ENCODE measurements at places on chromosomes 3 and 15. TPM values are rescaled to one million over a fixed set of nuclear protein-coding genes. Genes with fewer than 3 reads are reported as not detected.

DNA sequence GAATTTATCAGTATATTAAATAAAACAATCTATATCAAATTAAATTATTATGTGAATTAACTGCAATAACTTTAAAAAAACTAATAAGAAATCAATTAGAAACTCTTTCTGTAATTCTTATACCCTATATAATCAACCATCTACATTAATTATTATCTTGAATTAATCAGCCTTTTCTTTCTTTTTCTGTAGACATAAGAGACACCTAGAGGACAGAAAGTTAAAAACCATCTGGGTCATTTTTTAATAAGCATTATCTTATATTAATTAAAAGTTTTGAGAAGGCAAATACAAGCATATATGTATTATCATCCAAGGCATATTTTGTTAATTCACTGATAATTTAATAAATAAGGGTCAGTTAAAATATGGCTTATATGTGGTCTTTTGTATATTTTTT lies 24.2 kb upstream of the SLC25A26 start:
- no peak for DNase-seq

GRCh38 chr3:177337541-177338331 lies 140.5 kb upstream of the TBL1XR1 start:
- peak; percentile 68 for DNase-seq

DNA sequence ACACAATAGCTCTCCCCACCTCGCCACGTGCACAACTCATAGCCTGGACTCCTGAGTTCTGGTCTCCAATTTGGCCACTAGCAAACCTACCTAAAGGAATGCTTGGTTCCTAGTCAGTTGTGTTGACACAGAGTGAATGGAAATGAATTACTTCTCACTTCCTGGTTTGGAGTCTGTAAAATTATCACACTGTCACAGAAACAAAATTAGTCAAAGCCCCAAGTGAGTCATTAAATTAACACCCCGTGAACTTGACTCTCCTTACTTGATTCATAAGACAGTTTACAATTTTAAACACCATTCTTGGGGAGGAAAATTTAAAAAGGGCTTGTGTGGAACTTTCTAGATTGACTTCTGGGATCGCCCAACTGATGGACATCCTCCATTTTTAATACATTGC lies 276.2 kb upstream of the CTNNB1 start:
- no peak for DNase-seq

DNA sequence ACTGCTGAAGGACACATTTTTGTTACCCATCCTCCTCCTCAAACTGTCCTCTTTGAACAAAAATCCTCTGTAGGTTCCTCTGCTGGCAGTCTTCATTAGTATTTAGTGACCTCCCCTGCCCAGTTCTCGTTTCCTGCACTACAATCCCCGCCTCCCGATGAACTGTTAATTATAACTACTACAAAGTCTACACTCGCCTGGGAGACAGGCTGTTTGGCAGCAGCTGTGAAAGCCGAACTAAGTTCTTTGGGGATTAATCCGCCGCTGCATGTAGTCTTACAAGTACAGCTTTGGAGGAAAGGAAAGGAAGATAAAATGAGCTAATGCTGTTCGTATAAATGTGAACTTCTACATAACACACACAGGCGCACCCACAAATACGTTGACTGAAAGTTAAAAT lies 160.0 kb upstream of the WNT5A start:
- DNase-seq, result no peak

GRCh38 chr15:28184166-28184565 lies 85.1 kb upstream of the OCA2 start:
- DNase-seq, result no peak

DNA sequence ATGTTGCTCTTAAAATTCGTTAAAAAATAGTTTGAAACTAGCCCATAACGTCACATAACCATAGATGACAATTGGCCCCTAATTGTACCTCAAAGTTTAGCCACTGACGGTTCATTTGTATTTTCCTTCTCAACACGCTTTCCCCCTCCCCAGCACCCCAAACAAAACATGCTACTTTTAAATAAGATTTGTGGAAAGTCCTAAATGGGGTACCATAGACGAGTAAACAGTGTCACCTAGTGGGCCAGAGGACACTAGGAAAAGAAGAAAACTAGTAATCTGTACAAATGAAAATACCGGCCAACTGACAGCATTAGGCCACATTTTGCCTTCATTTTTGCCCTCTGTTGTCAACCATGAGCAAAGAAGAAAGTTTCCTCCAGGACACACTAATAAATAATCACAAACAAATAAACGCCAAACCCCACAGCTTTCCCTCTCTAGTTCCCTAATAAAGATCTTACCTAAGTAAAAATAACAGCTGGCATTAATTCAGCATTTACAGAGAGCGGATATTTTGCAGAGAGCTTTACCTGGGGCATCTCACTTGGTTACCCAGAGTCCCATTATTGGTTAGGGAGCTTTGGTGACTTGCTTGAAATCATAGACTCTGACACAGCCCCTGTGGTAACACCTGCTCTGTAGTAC lies 175.1 kb upstream of the ATP11B start:
- DNase-seq, result no peak

GRCh38 chr15:100764778-100765466 lies 114.7 kb upstream of the ALDH1A3 start:
- no peak for DNase-seq

DNA sequence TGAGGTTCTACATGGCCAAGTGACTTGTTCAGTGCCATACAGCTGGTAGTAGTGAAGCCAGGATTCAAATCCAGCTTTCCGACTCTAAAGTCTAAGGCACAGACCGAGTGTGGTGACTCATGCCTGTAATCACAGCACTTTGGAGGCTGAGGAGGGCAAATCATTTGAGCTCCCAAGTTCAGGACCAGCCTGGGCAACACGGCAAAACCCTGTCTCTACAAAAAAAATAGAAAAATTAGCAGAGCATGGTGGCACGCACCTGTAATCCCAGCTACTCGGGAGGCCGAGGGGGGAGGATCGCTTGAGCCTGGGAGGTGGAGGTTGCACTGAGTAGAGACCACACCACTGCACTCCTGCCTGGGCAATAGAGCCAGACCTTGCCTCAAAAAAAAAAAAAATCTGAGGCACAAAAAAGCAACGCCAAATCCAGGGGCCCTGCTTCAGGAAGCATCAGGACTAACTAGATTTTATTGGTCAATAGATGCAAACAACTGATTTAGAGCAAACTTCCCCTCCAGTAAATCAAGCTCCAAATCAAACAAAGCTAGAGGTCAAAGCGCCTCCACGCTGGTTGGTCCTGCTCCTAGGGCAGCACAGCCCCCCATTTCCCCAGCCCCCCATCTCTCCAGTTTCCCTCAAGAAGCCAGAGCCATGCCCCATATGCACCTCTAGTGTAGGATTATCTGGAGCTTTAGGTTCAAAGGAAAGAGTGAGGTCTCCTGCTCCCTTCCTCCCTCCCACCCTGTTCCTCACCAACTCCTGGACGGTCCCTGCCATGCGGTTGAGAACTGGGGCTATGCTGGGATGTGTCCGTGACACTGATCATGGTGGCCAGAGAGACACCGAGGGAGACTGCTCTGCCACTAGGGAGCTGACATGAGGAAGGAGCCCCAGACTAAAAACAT lies 2.9 kb upstream of the TNK2 start:
- no peak for DNase-seq

DNA sequence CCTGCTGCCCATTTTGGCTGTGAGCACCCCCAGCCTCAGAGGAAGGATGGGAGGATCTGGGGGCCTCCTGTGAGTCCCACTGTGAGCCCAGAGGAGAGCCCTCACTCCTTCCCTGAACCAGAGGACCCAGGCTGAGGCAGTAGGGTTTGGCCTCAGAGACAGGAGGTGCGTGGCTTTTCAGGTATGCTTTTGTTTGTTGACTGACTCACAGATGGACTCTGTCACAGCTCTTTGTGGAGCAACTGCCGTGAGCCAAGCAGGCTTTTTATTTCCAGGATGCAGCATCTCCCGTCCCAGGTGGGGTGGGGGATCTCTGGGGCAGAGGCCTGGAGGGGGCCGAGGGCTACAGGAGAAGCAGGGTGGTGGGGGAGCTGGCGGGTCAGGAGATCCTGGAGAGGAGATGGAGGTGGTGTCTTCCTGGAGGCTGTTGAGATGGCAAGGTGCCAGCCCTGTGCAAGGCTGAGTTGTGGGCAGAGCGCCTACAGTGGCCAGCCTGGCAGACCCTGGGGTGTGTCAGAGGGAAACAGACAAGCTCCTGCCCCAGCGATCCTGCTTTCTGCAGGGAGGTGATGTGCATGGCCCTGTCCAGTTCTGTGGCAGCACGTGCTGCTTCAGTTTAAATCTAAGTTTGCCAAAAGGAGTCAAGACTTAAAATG lies 24.0 kb downstream of the PLXNA1 start:
- no peak for DNase-seq

GRCh38 chr3:33317963-33318709 lies 40.9 kb downstream of the FBXL2 start:
- DNase-seq, result no peak

- no peak for DNase-seq
Observed at GRCh38 chr3:87053553-87053952, 62.6 kb upstream of the VGLL3 start.

DNA sequence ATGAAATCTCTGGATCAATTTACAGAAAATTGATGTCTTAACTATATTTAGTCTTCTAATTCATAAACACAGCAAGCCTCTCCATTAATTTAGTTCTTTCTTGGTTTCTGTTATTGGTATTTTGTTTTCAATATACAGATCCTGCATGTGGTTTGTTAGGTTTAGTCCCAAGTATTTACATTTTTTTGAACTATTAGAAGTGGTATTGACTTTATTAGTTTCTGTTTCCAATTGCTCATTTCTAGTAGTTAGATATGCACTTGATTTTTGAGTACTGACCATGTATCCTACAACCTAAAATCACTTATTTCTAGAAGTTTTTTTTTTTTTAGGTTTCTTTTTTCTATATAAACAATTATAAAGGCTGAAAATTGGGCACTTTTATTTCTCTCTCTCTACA lies 335.9 kb downstream of the CHST2 start:
- DNase-seq, result no peak

- no peak for DNase-seq
Observed at GRCh38 chr15:53448232-53449015, 311.0 kb downstream of the WDR72 start.

- no peak for DNase-seq
Observed at GRCh38 chr3:194120789-194121770, 14.9 kb upstream of the HES1 start.

DNA sequence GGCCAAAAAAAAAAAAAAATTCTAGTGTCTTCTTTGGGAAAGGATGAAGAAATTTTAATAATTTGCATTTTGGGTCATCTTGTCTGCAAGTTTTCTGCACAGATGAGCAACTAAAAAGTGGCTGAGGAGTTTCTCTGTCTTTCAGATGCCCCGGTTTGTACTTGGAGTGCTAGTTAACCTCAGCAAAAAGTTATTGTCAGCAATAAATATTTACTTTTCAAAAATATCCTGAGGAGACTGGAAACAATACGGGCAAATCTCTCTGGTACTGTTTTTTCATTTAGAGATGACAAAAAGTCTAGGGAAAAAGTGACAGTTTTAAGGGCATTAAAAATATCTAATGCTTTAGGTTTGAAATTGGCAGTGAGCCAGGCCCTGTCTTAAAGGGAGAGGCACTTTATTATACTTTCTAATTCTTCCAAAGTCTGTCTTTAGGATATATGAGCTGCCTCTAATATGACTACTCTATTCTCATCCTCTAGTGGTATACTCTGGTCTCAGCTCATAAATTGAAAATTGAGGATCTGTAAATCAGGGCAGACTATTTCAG lies 436.0 kb upstream of the NR2F2 start:
- no peak for DNase-seq

- no peak for DNase-seq
Observed at GRCh38 chr15:39534996-39535395, 45.9 kb upstream of the THBS1 start.

- no peak for DNase-seq
Observed at GRCh38 chr3:29764041-29764440, 483.2 kb downstream of the RBMS3 start.

DNA sequence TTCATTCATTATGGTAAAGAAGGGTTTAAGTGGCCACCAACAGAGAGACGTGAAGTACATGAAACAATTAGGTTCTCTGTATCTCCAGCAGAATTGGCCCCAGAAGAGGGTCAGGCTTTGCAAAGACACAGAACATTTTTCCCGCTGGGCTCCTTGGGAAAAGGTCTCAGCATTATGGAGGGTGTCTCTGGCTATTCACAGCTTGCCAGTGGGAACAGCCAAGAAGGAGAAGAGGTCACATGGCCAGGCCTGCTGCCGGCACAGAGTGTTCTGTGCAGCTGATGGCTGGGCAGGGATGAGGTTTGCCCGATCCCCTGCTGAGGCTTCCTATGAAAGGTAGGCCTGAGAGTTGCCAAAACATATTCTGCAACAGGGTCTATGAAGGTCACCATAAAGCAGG lies 77.8 kb upstream of the LPP start:
- no peak for DNase-seq

- no peak for DNase-seq
Observed at GRCh38 chr15:52668133-52668532, 11.1 kb downstream of the ATOSA start.

DNA sequence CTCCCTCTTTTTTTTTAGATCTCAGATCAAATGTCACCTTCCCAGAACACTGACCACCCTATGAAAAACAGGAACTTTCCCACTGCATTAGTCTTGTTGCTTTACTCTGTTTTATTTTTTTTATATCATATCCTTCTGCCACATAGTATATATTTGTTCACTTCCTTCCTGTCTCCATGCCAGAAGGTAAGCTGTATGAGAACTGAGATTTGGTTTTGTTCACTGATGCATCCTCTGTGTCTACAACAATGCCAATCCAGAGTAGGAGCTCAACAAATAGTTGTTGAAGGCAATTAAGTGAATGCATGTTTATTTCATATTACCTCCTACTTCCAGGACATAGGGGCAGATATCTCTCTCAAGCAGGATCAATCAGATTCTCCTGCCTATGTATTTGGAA lies 114.4 kb downstream of the TPRG1 start:
- DNase-seq, result no peak

- DNase-seq, result peak; percentile 4
Observed at GRCh38 chr3:102536456-102536855, 101.6 kb downstream of the ZPLD1 start.

DNA sequence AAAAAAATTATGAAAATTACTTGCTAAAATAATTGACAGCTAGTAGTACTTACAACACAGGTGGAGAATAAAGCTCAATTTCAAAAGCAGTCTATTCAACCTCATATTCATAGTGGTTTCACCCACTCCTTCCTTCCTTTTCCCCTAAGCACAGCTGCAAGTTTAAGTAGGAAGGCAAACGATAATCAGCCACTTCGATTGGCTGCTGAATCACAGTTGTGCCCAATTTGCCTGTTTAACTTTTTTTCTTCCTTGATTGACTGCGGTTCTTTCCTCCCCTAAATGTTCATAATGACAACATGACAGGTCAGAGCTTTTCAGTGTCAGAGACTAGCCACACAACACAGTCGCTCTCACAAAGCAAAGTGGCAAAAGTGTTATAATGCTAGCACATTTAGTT lies 468.0 kb upstream of the GBE1 start:
- no peak for DNase-seq

- no peak for DNase-seq
Observed at GRCh38 chr3:118577055-118577777, 457.4 kb downstream of the IGSF11 start.

GRCh38 chr15:43511012-43511885 lies 6.2 kb upstream of the MAP1A start:
- DNase-seq, result no peak

GRCh38 chr3:63673111-63673510 lies 20.6 kb downstream of the SNTN start:
- no peak for DNase-seq

OIP5 gene
- 2.0 TPM for polyA plus RNA-seq

ALDH1L1 gene
- not detected for polyA plus RNA-seq

CPN2 gene
- not detected for polyA plus RNA-seq

IL5RA gene
- polyA plus RNA-seq, result not detected

CCDC39 gene
- not detected for polyA plus RNA-seq

PLA2G4B gene
- polyA plus RNA-seq, result not detected
